ENCODE measurements at places on chromosomes 11 and 22. TPM values are rescaled to one million over a fixed set of nuclear protein-coding genes. Genes with fewer than 3 reads are reported as not detected.

The BACE1 gene
- 29.2 TPM for total RNA-seq

The DDIAS gene
- 15.8 TPM for total RNA-seq

The ELMOD1 gene
- 0.18 TPM for total RNA-seq

The RANBP1 gene
- 173 TPM for total RNA-seq

The KIF18A gene
- total RNA-seq: 37.2 TPM

The MRPL49 gene
- 54.2 TPM for total RNA-seq

The DDI1 gene
- total RNA-seq: not detected

The NXPE1 gene
- total RNA-seq: not detected

The F2 gene
- not detected for total RNA-seq

Measured in IMR-90 (cell line).